H7 (cell line): ENCODE measurements at places on chromosomes 7 and 10.

- no peak for DNase-seq
These were observed 5.8 kb downstream of the EZH2 start for GRCh38 chr7:148878317-148878716.

GRCh38 chr10:75762431-75762802 is 331.0 kb downstream of the LRMDA start:
- no peak for DNase-seq

GRCh38 chr10:75398692-75399460 is 2.7 kb downstream of the ZNF503 start:
- DNase-seq, result peak; percentile 83

DNA sequence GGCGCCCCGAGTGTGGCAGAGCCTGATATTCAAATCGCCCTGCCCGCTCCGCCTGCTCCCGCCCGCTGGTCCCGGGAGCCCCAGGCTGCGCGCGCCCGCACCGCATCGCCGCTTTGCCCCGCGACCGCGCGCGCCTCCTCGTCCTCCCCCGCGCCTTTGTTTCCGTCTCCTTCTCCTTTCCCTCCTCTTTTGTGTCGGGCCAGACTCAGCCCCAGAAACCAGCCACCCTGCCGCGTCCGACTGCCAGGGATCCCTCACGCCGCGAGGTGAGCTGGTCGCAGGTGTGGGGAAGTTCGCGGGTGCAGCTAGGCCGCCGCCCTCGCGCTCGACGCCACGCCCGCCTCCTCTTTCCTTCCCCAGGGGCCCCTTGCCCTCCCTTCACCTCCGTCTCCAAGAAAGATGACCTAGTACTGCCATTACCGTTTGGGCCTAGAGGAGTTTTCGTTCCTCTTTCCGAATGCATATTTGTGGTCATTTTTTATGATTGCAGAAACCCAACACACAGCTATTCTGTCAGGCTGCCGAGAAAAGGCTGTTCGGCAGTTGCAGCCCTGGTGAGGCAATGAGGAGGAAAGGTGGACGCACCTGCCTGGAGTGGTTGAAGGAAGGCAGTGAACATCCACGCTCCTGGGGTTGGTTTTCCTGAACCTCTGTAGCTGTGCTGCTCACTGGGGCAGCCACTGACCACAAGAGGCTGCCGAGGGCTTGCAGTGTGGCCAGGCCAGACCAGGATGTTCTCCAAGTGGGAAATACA is 107.3 kb downstream of the SNX10 start:
- peak; percentile 83 for DNase-seq

DNA sequence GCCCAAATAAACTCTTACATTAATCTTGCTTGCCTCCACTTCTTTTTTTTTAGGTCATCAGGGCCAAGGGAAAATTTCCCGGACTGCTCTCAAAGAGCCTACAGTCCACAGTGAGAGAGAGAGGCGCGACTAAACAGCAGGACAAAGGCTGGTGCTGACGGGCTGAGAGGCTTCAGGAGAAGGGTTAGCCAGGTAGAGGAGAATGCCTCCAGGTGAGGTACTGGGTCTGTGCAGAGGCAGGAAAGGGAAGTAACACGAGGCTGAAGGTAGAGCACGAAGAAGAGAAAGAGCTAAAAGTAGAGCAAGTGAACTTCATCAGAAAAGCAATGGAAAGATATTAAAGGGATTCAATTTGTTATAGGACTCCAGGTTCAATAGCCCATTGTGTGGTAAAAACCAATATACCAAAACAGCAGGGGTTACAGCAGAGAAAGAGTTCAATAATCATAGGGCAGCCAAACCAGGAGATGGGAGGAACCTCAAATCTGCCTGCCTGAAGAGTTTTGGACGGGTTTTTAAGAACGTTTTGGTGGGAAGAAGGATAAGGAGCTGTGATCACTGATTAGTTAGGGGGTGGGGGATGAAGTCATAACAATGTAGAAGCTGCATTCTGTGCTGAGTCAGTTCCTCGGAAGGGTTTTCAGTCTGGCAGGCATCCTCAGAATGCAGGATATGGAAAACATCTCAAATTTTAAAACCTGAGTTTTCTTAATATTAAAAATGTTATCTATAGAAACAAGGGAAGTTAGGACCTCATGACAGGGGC is 171.5 kb downstream of the AKR1D1 start:
- no peak for DNase-seq

GRCh38 chr10:132591166-132591971 is 53.8 kb downstream of the INPP5A start:
- DNase-seq, result peak; percentile 73

GRCh38 chr7:6015917-6016652 is 7.0 kb downstream of the AIMP2 start:
- DNase-seq, result no peak

- DNase-seq, result no peak
These were observed 52.4 kb upstream of the DLX6 start for GRCh38 chr7:96952974-96953391.

- no peak for DNase-seq
These were observed 60.8 kb upstream of the HECTD2 start for GRCh38 chr10:91349381-91349780.

DNA sequence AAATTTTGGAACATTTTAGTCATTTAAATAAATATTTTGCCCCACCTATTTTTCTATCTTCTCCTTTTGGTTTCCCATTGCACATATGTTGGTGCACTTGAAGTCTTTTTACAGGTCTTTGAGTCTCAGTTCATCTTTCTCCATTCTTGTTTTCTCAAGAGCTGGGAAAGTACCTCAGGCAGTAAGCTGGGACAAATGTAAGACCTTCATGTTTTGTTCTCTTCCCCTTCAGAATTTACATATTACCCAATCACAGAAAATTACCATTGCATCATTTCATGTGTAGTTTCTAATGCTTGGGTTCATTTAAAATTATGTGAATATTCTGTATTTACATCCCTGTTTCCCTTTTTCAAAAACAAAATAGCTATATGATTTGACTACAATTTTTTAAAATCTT is 1150.0 kb upstream of the POT1 start:
- DNase-seq, result peak; percentile 1

DNA sequence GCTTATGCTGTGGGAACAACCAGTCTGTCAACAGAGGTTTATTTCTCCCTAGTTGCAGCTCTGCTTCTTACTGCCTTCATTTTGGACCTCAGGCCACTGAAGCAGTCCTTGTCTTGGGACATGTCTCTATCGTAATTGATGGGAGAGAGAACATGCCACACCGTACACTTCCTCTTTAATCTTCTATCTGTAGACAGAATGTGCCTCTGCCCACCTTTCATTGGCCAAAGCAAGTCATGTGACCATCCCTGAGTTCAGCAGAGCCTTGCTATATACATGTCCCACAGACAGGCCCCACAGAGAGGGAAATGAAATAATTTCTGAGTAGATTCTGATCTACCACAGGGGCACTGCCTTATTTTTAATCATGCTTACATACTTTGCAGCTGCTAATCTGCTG is 98.0 kb downstream of the KCND2 start:
- DNase-seq, result no peak

GRCh38 chr7:125848157-125848556 is 918.5 kb upstream of the POT1 start:
- no peak for DNase-seq

GRCh38 chr7:148575640-148576411 is 14.7 kb upstream of the C7orf33 start:
- peak; percentile 37 for DNase-seq

GRCh38 chr7:30934732-30935568 is 23.3 kb downstream of the AQP1 start:
- peak; percentile 15 for DNase-seq

- DNase-seq, result peak; percentile 84
These were observed 58.2 kb upstream of the ANTXRL start for GRCh38 chr10:46228563-46229071.

- no peak for DNase-seq
These were observed 41.1 kb downstream of the PUS7 start for GRCh38 chr7:105480931-105481330.

GRCh38 chr10:92699518-92700381 is 10.0 kb downstream of the HHEX start:
- peak; percentile 71 for DNase-seq
